ENCODE measurements at places on chromosomes 16 and 17.

DNA sequence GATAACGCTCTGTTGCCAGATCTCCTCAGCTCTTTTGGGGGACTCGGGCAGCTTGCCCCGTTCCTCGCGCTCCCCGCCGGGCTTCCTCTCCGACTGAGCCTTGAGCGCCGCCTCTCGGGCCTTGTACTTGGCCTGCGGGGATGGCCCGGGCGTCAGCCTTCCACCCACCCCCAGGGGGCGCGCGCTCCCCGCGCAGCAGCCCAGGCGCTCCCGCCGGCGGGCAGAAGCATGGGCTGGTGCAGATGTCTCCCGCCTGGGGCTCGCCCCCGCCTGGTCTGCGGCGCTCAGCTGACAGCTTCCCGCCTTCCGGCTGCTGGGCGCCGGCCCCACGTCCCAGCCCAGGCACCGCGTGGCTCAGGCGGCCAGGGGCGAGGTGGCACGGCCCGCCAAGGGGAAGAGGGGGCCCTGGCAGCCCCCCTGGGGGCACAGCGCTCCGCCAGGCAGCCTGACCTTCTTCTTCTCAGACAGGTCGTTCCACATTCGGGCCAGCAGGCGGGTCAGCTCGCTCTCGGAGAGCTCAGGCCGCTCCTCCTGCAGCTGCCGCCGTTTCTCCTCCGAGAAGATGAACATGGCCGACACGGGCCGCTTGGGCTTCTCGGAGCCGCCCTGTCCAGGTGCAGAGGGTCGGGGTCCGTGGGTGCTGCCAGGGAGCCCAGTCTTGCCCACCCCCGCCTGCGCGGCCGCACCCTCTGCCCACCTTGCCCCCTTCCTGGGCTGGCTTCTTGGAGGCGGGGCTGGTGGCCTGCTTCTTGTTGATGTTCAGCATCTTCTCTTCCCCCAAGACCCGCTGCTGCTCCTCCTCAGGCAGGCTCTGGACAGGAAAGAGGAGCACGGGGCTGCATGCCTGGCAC is 8.9 kb downstream of the UBTF start:
- DNase-seq = peak; percentile 96

DNA sequence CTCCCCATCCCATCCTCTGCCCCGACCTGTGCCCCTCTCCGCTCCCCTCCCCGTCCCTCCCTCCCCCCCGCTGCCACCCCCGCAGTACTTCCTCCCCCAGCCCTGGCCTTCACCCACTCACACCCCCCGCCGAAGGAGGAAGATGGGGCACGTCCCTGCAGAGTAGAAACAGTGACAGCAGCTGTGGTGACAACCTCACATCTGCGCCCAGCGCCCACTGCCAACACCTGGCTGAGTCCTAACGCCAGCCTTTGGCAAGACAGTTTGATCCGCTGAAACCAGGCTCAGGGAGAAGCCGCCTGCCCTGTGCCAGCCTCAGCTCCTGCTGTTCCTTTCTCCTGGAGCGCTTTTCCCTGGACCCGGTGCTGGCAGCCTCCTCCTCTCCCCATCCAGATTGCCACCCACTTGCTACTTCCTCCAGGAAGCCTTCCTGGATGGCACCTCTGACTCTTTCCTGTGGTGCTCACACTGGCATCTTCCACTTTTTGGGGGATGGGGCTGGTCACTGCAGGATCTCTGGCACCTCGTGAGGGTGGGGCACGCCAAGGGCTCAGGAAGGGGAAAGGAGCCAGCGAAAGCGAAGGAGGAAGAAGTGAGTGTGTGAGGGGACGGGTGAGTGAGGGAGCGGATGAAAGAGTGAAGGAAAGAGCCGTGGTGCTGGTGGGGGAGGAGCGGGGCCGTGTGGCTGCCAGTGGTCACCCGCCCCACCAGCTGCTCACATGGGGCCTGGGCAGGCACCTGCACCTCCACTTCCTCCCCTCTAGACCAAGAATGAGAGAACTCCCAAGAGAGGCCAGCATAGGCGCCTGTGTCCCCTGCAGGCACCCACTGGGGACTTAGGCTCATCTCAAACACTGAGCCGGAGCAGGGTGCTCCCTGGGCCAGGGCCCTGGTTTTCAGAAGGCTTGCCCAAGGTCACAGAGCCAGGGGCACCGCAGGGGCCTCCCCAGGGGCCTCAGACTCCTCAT is 27.0 kb downstream of the ZFPM1 start:
- DNase-seq = no peak

- no peak for DNase-seq
These were observed 1.7 kb downstream of the TNFRSF13B start for GRCh38 chr17:16969931-16970906.

GRCh38 chr17:59161477-59161876 is 5.9 kb downstream of the PRR11 start:
- no peak for DNase-seq

- DNase-seq = no peak
These were observed 102.6 kb downstream of the NTN1 start for GRCh38 chr17:9123594-9124553.

DNA sequence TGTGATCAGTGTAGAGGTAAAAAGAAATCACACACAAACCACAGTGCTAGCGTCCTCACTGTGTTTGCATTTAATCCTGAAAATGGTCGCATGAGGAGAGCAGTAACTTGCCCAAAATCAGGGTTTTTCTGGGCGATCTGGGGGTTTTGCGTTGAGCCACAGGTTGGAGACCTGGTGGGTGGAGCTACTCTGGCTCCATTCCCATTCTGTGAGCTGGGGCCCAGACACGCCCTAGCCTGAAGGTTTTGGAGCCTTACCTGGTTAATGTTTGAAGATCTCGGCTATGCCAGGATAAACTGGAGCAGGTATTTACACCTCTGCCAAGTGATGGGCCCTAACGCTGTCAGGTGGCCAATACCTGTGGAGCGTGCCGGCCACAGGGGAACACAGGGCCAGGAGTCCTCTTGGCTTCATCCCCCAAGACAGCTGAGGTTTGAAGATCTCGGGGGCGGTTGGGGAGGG is 48.4 kb downstream of the MPRIP start:
- DNase-seq = no peak

GRCh38 chr16:85275533-85276249 is 163.4 kb upstream of the CIBAR2 start:
- peak; percentile 89 for DNase-seq

- DNase-seq = peak; percentile 28
These were observed 7.4 kb upstream of the EPX start for GRCh38 chr17:58184986-58185761.

- DNase-seq = peak; percentile 69
These were observed 31.2 kb downstream of the TMEM238L start for GRCh38 chr17:10772425-10773380.

DNA sequence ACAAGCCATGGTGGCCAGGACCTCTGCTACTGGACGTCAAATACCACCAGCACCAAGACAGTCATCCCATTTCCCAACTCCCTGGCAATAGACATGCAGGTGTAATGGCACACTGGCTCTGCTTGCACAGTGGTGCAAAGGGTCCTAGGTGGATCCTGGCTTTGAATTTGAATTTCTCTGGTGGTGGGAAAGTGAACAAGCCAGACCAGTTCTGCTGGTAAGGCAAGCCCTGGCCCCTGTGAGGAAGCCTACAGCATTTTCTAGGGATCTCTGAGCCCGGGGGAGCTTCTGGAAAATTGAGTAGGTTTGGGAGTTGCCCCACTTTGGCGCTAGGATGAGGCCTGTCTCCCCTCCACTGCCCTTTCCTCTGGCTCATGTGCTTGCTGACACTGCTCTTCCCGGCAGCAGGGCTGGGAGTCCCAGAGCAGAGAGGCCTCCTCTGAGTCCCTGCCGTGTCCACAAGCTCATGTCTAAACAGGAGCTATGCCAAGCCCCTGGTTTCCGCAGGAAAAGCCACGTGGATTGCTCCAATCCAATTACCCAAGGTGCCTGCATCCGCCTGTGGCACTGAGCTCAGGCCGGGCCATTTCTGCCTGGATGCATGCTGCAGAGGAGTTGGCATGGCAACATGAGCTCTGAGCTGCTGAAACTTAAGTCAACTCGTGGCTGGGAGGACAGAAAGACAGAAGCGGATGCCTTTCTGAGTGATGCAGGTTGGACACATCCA is 67.0 kb downstream of the PRMT7 start:
- DNase-seq = no peak

DNA sequence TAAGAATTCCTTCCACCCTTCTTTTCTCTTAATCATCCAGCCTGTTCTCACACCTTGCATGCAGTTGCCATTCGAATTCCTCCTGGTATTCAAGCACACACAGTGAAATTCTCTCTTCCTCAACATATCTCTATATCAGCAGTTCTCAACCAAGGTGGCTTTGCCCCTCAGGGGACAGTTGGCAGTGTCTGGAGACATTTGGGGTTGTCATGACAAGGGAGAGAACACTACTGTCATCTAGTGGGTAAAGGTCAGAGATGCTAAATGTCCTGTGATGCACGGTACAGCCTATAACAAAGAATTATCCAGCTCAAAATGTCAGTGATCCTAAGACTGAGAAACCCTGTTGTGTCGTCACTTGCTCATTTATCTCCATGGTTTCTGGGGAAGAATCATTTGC is 94.8 kb upstream of the CPHXL start:
- no peak for DNase-seq

- no peak for DNase-seq
These were observed 190.9 kb upstream of the CHMP6 start for GRCh38 chr17:80800481-80801391.

GRCh38 chr16:14015461-14015860 is 55.7 kb upstream of the MRTFB start:
- DNase-seq = no peak

DNA sequence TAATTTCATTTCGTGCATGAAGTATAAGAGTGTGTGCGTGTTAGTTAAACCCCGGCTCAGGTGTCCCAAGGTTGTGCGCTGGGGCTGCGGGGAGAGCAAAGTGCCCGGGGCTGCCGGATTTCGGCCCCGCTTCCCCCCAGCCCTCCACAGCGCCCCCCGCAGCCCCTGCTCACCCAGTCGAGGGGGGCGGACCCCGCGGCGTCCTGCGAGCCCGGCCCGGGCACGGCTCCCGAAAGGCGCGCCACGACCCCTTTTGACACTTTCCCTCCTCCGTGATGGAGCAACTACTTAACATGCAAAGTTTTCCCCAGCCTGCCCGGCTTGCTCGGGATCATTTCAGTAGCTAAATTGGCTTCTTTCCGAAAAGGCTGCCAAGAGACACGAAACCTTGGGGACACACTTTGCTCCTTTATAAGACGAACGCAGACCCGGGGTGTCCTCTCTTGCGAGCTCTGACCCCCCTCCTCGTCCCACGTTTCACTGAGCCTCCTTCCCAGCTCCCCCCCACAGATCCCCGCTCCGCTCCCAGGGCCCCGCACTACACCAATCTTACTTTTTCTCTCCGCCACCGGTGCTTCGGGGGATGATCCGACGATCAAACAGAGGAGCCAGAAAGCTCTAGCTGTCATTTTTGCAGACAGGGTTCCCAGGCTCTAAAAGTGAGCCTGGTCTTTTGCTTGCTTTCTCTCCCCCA is 552 bp downstream of the C17orf58 start:
- peak; percentile 65 for DNase-seq

GRCh38 chr16:26295625-26296304 is 604.0 kb downstream of the HS3ST4 start:
- no peak for DNase-seq

DNA sequence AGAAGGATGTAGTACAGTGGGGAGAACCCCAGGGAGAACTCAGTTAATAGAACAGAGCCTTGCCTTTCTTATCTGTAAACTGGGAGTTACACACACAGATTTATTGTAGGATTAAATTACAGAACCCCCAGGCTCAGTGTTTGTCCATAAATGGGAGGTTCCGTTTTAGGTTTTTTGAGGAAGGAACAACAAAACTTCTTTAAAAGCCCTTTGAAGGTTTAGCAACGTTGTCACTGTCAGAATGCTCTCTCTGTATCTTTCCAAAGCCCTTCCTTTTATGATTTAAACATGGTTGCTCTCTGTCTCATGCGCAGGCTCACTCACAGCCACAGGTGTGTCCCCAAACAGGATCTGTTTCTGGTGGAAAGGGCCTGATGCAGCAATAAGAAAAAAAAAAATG is 9.4 kb upstream of the GNA13 start:
- DNase-seq = no peak

GRCh38 chr17:56367366-56367765 is 214.1 kb downstream of the ANKFN1 start:
- DNase-seq = no peak

GRCh38 chr16:630815-631405 is at the start of gene WFIKKN1:
TSS of gene WFIKKN1 (plus strand) at chr16:630985. CDS start at chr16:631254, 269 bp downstream.
- DNase-seq = no peak

DNA sequence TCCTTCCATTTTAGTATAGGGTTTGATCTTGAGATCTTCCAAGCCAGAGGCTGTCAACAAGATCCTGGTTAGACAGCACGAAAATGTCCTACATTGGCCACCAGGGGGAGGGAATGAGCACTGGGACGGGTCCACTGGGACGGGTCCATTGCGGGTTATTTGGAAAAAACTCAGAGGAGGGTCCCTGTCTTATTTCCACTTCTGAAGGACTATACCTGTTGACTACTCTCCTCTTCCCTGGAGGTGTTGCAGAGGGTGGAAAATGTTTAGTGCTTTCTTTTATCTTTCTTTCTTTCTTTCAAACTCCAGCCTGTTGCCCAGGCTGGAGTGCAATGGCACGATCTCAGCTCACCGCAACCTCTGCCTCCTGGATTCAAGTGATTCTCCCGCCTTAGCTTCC is 2.5 kb downstream of the TTLL6 start:
- DNase-seq = peak; percentile 76

DNA sequence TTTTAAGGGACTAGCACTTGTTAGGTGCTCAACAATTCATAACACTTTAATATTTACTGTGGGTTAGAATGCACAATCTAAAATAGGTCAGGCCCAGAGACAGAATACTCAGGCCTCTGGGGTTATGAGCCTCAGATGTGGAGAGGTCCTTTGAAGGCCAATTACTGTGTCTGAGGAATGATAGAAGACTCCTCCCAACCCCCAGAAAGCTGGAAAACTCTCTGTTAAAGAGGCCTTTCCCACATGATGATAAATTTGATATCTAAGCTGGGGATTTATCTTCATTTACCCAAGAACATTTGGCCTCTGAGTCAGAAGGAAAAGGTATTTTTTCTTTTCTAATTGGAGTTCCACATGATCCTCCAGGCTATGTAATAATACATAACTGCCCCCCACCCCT is 41.1 kb upstream of the MMD start:
- DNase-seq = no peak

DNA sequence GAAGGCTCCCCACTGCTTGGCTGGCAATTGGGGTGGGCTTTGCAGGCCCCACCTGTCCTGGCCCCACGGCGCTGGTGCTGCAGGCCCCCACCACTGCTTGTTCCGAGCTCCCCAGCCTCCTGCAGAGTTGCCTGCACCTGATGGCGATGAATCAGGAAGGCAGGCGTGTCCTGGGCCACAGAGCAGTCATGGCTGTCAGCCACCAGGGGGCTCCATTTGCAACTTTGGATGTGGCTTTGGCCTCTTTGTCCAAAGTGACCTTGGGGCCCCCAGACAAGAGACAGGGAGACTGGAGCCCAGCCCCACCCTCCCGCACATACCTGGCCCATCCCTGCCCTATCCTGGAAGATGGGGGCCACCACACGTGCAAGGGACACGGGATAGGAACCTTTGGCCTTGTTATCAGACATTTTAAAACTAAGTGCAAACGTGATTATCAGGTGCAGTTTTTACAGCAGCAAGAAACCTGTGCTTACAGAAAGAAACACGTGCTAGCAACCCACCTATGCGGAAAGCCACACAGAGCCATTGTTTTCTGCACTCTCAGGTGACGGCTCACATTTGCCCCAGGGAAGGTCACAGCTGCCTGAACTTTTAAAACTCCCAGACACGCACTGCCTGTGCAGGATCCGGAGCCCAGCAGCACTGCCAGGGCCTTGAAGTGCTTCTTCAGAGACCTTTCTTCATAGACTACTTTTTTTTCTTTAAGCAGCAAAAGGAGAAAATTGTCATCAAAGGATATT is at the start of gene DNASE1:
TSS of gene DNASE1 (plus strand) at position 443 of the 743 bp plus-strand sequence. CDS start 683 bp downstream, outside the sequence.
- DNase-seq = peak; percentile 83
